Naive B cell (primary cell): ENCODE measurements at places on chromosomes 7 and 10.

DNA sequence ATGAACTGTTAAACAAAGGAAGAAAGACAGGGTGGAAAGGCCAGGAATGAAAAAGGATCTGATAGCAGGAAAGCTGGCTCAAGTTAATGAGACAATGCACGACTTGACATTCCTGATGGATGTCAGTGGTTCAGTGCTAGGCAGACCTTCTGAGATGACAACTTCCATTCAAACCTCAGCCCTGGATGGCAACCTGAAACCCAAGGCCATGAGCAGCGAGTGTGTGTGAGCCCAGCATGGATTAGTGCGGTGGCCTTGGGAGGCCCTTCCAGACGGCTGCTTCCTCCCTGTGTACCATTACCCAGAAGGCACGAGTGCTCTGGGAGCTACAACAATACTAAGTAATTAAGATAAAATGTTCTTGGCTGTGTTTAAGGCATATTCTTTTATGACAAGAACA is 18.8 kb downstream of the TRIL start:
- no peak for DNase-seq

DNA sequence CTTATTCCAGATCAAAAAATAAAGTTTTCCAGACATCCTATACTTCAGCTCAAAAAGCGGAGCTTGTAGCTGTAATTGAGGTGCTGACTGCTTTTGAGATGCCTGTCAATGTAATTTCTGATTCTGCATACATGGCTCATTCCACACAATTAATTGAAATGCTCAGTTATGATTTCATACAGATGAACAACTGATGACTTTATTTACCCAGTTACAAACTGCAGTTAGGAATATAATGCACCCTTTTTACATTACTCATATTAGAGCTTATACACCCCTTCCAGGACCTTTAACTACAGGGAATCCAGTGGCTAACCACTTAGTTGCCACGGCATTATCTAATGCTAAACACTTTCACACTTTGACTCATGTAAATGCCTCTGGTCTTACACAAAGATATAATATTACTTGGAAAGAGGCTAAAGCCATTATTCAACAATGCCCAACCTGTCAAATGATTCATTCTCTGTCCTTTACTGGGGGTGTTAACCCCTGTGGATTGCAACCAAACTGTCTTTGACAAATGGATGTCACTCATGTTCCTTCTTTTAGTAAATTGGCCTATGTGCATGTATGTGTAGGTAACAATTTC is 147.3 kb downstream of the ZNF33B start:
- DNase-seq, result no peak

DNA sequence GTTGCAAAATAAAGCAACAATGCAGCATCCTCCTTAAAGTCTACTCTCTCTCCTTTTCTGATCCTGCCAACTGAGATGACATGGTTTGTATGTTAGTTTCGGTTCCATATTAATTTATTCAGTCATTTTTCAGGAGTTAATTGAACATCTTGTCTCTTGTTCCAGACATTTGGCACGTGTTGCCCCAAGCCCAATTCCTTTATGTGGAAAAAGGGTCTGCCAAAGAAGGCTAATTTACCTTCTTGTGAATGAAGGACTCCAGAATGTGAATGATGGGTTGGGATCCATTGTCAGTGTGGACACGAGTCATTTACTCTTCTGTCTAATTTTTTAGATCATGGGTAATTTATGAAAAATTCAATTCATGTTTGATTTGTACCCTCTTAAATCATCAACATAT is 350.9 kb upstream of the LRGUK start:
- no peak for DNase-seq

- no peak for DNase-seq
Observed at GRCh38 chr10:29210266-29210868, 78.5 kb upstream of the LYZL1 start.

GRCh38 chr10:13877154-13877909 is 290.6 kb downstream of the PRPF18 start:
- DNase-seq, result no peak

GRCh38 chr7:83970081-83970480 is 224.5 kb downstream of the SEMA3A start:
- DNase-seq, result no peak

DNA sequence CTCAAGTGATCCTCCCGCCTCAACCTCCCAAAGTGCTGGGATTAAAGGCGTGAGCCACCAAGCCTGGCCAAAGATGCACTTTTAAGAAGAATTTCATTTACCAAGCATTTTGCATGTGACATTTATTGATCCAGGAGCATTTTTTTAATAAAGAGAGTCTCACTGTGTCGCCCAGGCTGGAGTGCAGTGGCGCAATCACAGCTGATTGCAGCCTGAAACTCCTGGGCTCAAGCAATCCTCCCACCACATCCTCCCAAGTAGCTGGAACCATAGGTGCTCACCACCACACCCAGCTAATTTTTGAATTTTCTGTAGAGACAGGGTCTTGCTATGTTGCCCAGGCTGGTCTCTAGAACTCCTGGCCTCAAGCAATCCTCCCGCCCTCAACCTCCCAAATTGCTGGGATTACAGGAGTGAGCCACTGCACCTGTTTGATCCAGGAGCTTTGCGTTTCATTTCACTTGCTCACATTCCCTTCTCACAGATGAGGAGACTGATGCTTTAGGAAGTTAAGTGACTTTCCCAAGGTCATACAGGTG is 4.4 kb upstream of the TBL2 start:
- DNase-seq, result no peak

- DNase-seq, result no peak
Observed at GRCh38 chr10:21889477-21890275, 113.9 kb downstream of the DNAJC1 start.

DNA sequence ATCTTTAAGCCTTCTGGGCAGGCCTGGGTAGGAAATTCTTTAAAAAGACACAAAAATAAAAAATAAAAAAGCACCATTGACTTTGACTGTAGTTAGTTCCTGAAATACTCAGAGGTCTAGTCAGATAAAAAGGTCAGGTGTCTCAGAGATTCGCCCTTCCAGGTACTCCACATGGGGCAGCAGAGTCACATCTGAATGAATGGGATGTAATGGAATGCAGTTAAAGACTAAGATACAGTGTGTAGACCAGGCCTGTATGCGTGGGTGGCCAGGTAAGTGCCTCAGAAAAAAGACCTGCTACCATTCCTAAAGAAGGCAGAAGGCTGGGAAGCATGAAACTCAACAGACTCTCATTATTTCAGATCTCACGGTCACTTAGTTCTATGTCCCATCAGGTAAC is 68.6 kb upstream of the SEM1 start:
- no peak for DNase-seq

DNA sequence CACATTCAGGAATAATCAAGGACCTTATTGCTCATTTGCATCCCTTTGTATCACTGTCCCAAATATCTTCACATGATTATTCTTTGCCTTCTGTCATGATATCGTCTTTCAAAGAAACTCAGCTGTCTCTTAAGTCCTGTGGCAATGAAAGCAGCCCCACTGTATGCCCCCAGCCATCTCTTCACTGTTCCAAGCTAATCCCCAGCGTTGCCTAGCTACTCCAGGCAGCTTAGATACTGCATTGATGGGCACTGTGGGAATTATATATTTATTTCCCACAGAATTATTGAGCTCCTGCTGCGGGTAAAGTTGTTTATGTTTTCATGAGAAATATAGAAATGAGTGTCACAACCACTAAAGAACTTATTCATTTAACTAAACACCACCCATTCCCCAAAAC is 38.8 kb downstream of the SND1 start:
- no peak for DNase-seq
